Progenitor cell of endocrine pancreas (in vitro differentiated cells): ENCODE measurements at places on chromosomes 12 and 14.

GRCh38 chr12:84738481-84738972 lies 174.1 kb downstream of the SLC6A15 start:
- no peak for DNase-seq
- no peak overlapping the region for H3K4me3 ChIP-seq
- no peaks in the 10 kb centered on the region for H3K4me1 ChIP-seq
- no peaks in the 10 kb centered on the region for H3K27me3 ChIP-seq
- H3K27ac ChIP-seq: no peak overlapping the region

DNA sequence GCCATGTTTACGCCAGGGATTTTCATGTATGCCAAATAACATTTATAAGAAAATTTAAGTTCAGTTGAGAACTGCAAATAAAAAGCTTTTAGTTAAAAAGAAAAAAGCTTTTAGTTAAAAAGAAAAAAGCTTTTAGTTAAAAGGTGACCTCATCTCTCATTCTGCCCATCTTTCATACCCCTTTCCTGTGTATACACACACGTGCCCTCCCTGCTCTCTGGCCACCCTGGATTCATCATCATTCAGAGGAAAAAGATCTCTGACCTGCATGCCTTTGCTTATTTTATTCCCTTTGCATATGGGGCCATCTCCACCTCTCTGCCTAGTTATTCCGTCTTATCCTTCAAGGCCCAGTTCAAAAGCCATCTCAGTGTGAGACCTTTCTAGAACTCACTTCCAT lies 38.1 kb upstream of the CDK17 start:
- DNase-seq: no peak
- H3K27ac ChIP-seq: no peak overlapping the region
- H3K36me3 ChIP-seq: no peaks in the 10 kb centered on the region
- H3K4me1 ChIP-seq: peaks cover 3% of the 10 kb centered on the region
- no peaks in the 10 kb centered on the region for H3K27me3 ChIP-seq

- H3K4me3 ChIP-seq: no peak overlapping the region
- H3K27me3 ChIP-seq: peaks cover 96% of the 10 kb centered on the region
- DNase-seq: no peak
- H3K36me3 ChIP-seq: no peaks in the 10 kb centered on the region
Observed at GRCh38 chr14:60651086-60651795, 2.0 kb upstream of the SIX1 start.

GRCh38 chr12:109888179-109889020 lies 8.1 kb upstream of the GLTP start:
- no peak overlapping the region for H3K4me3 ChIP-seq
- peaks cover 20% of the 10 kb centered on the region for H3K27me3 ChIP-seq
- no peaks in the 10 kb centered on the region for H3K36me3 ChIP-seq
- DNase-seq: no peak
- H3K4me1 ChIP-seq: no peaks in the 10 kb centered on the region

GRCh38 chr12:22223356-22223755 lies 111.2 kb downstream of the ST8SIA1 start:
- H3K4me1 ChIP-seq: no peaks in the 10 kb centered on the region
- H3K36me3 ChIP-seq: no peaks in the 10 kb centered on the region
- no peak for DNase-seq
- no peaks in the 10 kb centered on the region for H3K27me3 ChIP-seq

- H3K4me3 ChIP-seq: no peak overlapping the region
- no peak for DNase-seq
- H3K27ac ChIP-seq: no peak overlapping the region
- no peaks in the 10 kb centered on the region for H3K36me3 ChIP-seq
- H3K4me1 ChIP-seq: peaks cover 2% of the 10 kb centered on the region
Observed at GRCh38 chr14:101195309-101195901, 291.9 kb upstream of the RTL1 start.

DNA sequence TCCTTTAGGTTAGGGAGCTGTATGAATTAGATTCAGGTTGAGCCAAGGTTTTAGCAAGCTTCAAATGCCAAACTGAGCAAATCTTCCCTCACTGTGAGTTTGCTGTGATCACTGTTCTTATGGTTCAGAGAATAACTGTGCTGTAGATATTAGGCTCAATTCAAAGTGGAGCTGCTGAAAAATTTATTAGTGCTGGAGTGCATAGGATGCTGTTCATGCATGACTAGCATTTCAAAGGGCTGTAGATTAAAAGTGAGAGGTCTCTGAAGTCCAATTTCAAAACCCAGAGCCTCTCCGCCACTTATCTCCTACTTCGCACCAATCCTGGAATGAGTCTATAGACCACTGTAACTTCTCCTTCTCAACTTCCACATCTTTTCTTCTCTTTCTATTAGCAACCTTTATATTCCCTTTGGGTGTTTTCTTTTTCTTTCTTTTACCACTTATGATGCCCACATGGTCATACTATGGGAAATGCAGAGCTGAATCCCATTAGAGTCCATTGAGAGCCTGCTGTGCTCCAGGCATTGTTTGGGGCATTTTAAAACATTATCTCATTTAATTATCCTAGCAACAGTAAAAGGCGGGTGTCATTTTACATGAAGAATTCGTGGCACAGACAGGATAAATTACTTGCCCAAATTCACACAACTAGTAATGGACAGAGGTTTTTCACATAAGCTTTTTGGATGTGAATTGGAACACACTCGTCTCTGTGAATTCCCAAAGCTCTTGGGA lies 77.5 kb upstream of the EEA1 start:
- H3K27me3 ChIP-seq: no peaks in the 10 kb centered on the region
- no peak overlapping the region for H3K27ac ChIP-seq
- peaks cover 50% of the 10 kb centered on the region for H3K4me1 ChIP-seq
- no peak overlapping the region for H3K4me3 ChIP-seq
- DNase-seq: no peak
- no peaks in the 10 kb centered on the region for H3K36me3 ChIP-seq

DNA sequence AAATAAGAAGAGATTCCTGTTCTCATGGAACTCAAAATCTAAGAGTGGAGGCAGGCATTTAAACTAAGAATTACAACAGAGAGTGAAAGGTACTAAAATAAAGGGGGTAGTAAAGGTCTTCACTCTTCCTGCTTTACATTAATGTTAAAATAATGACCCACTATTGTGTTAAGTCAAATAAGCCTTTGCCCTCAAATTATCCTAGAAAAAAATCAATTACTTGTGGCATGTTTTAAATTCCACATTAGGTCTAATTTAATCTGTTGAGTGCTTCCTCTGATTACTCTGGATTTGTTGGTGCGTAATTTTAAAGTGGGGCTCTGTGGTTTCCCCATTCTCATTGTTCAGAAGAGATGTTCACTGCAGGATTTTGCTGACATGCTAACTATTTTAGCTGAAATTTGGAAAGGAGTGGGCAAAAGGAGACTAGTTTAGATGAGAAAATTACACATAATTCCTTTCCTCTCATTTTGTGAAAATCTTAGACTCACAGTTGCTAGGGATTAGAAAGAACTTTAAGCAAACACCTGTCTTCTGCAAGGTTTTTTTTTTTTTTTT lies 35.5 kb downstream of the BTG1 start:
- H3K4me3 ChIP-seq: no peak overlapping the region
- H3K4me1 ChIP-seq: peaks cover 58% of the 10 kb centered on the region
- H3K27me3 ChIP-seq: no peaks in the 10 kb centered on the region
- DNase-seq: no peak
- H3K27ac ChIP-seq: peak overlapping the region; percentile 63
- peaks cover 3% of the 10 kb centered on the region for H3K36me3 ChIP-seq
